Heart left ventricle (tissue), 16 donors: ENCODE measurements at places on chromosomes 16 and 17. TPM values are rescaled to one million over a fixed set of nuclear protein-coding genes. Genes with fewer than 3 reads are reported as not detected.

DNA sequence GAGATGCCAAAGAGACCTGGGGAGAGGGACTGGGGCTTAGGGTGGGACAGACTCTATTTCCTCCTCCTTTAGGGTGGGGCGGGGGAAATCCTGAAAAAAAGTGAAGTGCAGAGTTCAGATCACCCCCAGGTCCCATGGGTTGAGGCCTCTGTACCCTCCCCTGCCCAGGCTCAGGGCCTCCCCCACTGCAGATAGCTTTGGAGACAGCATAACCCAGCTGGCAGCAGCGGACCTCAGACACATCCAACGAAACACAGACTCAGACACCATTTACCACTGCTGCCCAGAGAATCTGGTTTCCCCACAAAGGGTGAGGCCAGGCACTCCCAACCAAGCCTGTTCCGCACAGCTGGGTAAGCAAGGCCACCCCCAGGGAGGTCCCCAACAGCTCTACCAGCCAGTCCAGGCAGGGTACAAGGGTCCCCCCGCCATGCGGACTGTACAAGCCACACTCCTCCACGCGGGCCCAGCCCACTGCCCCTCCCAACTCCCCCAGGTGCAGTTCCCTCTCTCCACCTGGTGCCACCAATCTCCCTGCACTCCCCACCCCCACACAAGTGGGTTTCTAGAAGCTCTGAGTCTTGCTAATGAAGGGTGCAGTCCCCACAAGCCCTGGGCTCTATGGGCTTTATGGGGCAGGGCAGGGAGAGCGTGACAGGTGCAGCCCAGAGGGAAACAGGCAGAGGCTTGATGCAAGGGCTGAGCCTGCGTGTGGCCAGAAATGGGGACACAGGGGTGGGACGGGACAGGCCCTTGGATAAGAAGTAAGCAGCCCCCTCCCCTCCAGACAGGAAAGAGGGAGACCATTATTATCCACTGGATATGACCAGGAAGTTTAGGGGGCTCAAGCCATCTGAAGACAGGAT lies 8.9 kb downstream of the RHBDF2 start:
- DNase-seq: no peak

DNA sequence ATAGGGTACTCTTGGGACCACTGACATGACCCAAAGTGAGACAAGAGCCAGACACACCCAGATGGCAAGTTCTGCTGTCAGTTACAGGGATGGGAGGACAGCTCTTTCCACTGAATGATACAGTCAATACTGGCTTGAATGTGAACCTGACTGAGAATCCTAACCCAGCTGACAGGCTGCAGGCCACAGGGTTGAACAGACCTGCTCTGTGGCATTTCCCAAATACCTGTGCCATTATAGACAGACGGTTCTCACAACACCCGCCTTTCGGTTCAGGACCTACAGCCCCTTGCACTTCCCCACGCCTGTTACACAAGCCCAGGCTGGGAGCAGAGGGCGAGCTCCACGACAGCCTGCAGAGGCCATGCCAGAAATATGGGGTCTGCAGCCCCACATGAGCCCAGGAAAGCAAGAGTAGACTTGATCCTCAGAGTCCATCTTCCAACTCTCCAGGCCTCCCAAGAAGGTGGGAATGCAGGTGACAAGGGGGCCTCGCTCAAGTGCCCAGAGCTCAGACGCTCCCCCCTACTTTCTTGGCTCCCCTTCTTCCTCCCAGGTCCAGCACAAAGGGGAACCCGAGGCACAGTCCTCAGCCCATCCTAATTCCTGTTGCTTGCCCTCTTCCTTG lies 314.3 kb downstream of the SOX9 start:
- DNase-seq: no peak

OGFOD3 gene
- total RNA-seq: 28.5 TPM

PRDM7 gene
- not detected for total RNA-seq

- DNase-seq: no peak
Measured at GRCh38 chr17:30524847-30525246, 47.6 kb downstream of the GOSR1 start.

DNA sequence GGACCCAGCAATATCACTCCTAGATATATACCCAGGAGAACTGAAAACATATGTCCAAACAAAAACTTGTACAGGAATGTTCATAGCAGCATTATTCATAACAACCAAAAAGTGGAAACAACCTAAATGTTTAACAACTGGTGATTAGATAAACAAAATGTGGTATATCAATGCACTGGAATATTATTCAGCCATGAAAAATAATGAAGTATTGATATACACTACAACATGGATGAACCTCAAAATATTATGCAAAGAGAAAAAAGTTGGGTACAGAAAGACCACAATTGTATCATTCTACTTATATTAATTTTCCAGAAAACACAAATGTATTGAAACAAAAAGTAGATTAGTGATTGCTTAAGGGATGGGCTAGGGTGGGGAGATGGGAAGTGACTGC lies 498.6 kb downstream of the GRIN2A start:
- no peak for DNase-seq

- peak; percentile 73 for DNase-seq
Measured at GRCh38 chr16:65070831-65071432, 50.9 kb downstream of the CDH11 start.

- peak; percentile 61 for DNase-seq
Measured at GRCh38 chr17:2398655-2399571, 1.9 kb downstream of the MNT start.

DNA sequence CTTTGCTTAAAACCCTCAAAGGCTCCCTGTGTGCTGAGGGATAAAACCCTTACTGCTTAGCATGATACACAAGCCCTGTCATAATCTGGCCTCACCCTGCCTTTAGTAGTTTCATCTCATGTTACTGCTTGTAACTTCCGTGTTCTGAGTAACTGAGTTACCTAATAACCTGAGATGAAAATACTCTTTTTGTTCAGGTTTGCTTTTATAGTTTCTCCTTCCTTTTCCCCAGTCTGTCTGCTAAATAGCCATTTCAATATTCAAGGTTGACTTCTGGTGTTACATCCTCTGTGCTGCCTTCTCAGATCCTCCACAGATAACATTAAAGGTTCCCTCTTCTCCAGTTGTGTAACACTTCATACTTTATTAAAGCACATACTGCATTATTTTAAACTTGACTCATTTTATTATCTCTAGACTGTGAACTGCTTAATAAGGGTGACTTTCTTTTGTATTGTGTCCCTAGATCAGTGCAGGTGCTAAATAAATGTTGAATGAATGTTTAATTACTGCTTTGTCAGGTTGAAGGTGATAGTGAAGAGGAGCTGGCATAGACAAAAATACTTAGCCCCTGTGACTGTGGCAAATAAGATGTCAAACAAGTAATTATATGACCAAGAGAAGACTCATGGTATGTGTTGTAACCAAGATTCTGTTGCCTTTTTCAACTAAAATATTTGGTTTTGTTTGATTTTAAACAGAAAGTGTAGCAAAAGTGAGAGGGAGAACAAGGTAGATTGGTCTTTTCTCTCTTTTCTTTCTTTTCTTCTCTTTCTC lies 47.8 kb downstream of the NFAT5 start:
- no peak for DNase-seq

- no peak for DNase-seq
Measured at GRCh38 chr16:13014476-13014875, 113.1 kb downstream of the SHISA9 start.

DNASE1 gene
- 5.3 TPM for total RNA-seq

- DNase-seq: peak; percentile 75
Measured at GRCh38 chr17:31582151-31582907, 190.9 kb downstream of the RAB11FIP4 start.

GRCh38 chr16:89051521-89052166 lies 42.0 kb upstream of the ACSF3 start:
- peak; percentile 17 for DNase-seq

CSF3 gene
- total RNA-seq: not detected

DNA sequence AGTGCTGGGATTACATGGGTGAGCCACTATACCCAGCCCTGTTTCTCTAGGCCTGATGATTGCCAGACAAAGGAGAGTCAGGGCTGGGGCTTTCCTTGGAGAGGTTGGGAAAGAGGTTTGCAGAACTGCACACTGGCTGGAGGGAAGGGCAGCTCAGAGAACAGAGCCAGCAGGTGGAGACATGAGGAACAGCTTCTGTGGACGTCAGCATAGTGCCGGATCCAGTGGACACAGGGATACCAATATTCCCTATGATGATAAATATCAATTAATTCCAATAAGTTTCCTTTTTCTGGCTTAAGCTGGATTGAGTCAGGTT lies 43.2 kb upstream of the SCNN1B start:
- DNase-seq: no peak

GRCh38 chr16:86665319-86665675 lies 86.9 kb downstream of the FOXL1 start:
- DNase-seq: no peak

MYH3 gene
- total RNA-seq: 0.65 TPM

GRCh38 chr17:77737442-77738265 lies 220.8 kb upstream of the TNRC6C start:
- peak; percentile 18 for DNase-seq

DNA sequence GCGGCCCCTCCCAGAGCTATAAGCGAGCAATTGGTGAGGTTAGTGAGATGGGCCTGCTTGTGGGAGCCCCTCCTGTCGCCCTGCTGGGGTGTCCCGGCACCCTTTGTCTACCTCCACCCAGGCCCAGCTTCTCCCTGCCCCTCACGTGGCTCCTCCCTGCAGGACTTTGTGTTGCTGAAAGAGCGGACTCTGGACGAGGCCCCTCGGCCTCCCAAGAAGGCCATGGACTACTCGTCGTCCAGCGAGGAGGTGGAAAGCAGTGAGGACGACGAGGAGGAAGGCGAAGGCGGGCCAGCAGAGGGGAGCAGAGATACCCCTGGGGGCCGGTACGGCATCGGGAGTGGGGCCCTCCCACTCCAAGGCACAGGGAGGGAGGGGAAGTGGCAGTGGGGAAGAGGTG lies 6.1 kb upstream of the C17orf107 start:
- no peak for DNase-seq

- DNase-seq: no peak
Measured at GRCh38 chr16:86142801-86143236, 243.9 kb downstream of the IRF8 start.

DNA sequence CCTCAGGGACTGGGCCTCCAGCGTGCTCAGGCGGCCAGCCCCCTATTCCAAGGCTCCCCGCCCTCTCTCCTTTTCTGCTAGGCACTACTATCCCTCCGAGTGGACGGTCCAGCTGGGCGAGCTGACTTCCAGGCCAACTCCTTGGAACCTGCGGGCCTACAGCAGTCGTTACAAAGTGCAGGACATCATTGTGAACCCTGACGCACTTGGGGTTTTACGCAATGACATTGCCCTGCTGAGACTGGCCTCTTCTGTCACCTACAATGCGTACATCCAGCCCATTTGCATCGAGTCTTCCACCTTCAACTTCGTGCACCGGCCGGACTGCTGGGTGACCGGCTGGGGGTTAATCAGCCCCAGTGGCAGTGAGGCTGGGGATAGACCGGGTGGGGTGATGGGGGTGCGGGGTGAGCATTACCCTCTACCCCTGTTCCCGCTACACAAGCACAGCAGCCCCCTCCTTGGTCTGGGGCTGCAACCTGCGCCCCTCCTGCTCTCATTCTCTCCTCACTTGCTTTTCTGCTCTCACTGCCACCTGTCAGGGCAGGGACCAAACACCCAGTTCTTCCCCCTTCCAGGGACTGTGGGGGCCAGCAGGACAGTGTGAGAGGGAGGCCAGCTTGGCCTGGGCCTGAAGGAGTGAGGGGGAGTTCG lies 1.1 kb downstream of the PRSS41 start:
- no peak for DNase-seq
